Fibroblast of the aortic adventitia (primary cell): ENCODE measurements at places on chromosomes 1 and 21.
A peak's percentile ranks its signal among the peaks of the same experiment; 100 is the strongest.

DNA sequence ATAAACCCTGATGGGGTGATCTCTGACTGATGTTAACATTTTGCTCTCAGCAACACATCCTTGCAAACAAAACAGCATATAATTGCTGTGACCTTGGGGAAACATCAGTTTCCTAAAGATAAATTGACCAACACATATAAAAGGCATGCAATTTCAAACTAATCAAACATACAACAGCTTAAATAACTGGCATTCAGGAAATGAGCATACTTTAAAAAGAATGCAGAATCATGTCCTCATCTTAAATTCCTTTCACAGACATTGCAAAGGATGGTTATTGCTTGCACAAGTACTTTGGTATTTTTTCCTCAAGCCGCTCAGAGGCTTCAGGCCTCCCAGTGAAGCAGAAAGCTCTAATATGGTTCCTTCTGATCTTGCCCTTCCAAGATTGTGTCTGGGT, 53.4 kb upstream of the RGS18 start:
- DNase-seq: peak; percentile 63

DNA sequence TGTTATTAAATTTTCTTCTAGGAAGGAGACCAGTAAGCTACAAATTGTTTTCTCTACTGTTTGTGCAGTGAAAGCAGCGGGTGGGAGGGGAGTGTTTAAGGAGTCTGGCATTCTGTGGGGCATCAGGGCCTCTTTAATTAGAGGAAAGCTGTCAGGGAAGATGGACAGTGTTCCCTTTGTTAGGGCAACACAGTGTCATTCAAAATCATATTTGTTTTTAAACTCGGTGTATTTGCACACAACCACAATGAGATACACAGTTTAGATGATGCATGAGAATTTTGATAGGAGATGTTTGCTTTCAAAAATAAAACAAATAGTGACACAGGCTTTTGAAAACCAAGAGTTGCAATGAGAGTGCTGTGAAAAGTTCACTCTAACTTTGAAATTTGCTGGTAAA, 15.1 kb upstream of the ST6GALNAC3 start:
- no peak for DNase-seq

GRCh38 chr1:24179251-24179840, 7.7 kb downstream of the IFNLR1 start:
- no peak for DNase-seq

DNA sequence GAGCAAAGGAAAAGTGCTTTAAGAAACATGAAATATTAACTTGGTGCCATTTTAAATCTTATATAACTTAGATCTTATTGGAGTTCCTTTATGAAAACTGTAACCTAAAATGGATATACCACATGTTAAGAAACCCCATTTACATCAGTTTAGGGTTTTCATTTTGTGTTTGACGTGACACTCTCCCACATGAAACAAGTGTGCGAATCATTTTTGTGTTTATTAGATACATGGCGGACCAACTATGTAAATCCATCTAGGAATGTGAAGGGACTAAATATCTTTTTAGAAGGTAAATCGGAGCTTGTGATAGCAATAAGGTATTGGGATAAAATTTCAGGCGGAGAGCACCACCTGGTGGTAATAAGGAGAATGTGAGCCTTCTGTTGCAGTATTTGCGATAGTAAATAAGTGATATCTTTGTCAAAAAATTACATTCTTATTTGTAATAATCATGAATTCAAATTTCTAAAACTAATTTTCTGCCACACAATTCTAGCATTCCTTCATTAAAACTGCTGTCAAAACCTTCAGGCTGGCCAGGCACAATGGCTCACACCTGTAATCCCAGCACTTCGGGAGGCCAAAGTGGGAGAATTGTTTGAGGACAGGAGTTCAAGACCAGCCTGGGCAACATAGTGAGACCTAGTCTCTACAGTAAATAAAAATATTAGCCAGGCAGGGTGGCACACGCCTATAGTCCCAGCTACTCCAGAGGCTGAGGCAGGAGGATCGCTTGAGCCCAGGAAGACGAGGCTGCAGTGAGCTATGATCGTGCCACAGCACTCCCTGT, 31.3 kb downstream of the SMAP2 start:
- DNase-seq: peak; percentile 85

DNA sequence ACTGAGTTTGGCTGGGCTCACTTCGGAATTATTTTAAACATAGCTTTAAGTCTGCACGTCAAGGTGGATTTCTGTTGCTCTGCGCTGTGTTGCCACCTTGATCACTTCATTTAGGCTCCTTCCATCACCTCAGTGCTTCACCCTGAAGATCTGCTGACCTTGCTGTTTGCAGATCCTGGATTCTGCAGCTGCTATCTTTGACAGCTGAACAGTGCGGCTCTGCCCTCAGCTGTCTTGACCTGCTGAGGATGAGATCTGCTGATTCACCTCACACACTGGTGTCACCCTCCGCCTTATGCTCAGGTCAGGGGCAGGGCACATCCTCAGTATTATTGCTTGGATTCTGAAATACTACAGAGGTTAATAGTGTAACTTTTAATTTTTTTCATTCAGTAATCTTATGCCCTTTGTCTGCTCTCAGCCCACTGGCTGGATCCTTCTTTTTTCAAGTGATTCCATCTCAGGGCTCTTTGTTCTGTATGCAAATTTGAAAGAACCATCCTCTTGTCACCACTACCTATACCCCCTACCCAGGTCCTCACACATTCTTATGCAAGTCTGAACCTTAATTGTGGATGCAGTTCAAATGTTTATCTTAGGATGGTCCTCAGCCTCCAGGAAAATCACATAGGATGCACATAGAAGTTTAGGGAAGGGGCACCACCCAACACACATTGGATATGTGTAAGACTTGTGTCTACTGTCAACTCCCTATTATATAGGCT, 364.0 kb downstream of the OLFM3 start:
- no peak for DNase-seq

GRCh38 chr1:209791920-209792319, 7.6 kb upstream of the C1orf74 start:
- no peak for DNase-seq

DNA sequence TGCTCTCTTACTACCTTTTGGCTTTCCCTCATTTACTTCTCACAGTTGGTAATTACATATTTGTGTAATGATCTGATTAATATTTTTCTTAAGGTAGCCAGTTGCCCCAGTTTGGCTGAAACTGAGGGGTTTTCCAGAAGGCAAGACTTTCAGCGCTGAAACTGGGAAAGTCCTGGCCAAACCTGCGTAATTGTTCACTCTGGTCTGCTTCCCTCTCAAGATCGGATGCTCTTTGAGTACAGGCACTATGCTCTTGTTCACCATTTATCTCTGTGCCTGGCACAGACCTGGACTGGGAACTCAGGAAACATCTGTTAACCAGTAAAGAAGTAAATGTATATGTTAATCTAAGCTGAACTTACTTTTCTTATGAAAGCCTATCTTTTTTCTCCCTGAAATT, 209.6 kb upstream of the HOOK1 start:
- DNase-seq: no peak

- no peak for DNase-seq
These were observed 29.2 kb downstream of the NEGR1 start for GRCh38 chr1:72253132-72253531.

DNA sequence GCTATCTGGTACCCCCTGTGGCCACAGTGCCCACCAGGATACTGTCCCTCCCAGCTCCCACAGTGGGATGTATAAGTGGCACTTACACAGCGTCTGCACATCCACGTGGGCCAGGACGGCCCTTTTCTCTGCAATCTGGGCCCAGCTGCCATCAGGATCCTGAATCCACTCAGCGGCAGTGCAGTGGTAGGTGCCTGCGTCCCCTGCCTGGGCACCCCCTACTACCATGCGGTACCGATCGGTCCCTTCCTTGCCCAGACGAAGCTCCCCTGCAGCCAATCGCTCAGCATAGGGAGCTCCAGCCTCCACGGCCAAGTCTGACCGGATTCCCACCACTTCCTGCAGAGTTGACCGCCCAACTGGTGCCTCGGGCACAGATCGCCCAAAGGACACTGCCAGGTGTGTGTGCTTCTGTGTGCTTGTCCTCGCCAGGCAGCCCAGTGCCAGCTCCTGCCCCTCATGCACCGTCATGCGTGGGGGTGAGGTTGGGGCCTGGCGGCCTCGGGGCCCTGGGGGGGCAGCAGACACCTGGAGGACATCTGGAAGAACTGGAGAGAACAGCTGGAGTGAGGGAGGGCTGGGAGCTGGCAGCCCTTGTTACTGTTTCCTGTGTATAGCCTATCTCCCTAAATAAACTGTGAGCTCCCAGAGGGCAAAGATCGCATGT, 4.7 kb downstream of the IGSF8 start:
- no peak for DNase-seq

GRCh38 chr1:18535391-18536210, 54.9 kb downstream of the KLHDC7A start:
- DNase-seq: no peak

- no peak for DNase-seq
These were observed 350.5 kb downstream of the MATN1 start for GRCh38 chr1:30372792-30373433.

GRCh38 chr1:33836911-33837310, 27.0 kb upstream of the HMGB4 start:
- DNase-seq: peak; percentile 37

DNA sequence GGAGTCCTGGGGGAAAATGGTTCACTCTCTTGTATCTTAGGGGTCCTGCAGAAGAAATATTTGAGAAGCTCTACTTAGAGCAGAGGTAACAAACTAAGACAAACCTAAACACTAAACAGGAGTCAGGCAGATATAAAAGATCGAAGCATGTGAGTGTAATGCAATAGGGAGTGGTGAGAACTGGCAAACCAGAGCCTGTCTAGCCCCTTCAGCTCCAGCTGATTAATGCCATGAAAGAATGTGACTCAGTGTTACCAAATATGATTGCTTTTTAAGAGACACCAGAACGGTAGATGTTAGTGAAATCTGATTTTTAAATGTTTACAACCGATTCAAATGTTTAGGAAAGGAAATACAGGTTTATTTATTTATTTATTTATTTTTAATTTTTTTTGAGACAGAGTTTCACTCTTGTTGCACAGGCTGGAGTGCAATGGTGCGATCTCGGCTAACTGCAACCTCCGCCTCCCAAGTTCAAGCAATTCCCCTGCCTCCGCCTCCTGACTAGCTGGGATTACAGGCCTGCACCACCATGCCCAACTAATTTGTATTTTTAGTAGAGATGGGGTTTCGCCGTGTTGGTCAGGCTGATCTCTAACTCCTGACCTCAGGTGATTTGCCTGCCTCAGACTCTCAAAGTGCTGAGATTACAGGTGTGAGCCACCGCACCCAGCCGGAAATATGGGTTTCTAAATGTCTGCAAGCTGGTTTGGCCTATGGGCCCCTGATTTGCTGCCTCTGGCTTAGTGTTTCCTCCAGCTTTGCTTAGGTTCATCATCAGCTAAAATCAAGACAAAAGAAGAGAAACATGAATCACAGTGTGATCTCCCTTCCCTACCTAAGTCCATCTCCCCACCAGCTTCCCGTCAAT, 12.2 kb downstream of the TXNIP start:
- DNase-seq: peak; percentile 41

GRCh38 chr1:70190180-70190579, 15.2 kb downstream of the LRRC40 start:
- no peak for DNase-seq

DNA sequence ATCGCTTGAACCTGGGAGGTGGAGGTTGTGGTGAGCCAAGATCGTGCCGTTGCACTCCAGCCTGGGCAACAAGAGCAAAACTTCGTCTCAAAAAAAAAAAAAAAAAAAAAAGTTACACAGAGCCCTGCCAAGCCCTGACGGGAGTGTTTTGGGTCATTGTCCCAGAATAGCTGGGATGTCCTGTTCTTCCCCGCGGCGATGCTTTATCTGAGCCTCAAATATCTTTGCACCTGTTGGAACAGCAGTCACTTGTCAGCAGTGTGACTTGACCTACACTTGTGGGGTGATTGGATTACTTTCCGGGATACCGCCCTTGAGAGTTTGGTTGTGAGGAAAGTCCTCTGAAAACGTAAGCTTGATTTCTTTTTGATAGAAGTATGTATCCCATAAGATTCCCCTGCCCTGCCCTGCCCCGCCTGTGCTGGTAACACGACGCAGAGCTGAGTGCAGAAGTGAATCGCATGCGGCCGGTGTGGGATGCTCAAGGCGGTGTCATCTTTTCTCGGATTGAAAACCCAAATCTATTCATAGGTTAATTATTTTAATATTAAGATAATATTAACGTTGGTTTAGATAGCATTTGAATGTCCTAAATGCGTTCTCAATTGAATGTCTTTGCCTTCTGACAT, 50.9 kb downstream of the PCNT start:
- DNase-seq: no peak

GRCh38 chr1:9438431-9439073, 100.7 kb upstream of the SLC25A33 start:
- DNase-seq: peak; percentile 88

- DNase-seq: peak; percentile 62
These were observed 541.3 kb downstream of the DPYD start for GRCh38 chr1:97379387-97380075.

- peak; percentile 23 for DNase-seq
These were observed 248.3 kb upstream of the CAMK1G start for GRCh38 chr1:209335178-209335577.

DNA sequence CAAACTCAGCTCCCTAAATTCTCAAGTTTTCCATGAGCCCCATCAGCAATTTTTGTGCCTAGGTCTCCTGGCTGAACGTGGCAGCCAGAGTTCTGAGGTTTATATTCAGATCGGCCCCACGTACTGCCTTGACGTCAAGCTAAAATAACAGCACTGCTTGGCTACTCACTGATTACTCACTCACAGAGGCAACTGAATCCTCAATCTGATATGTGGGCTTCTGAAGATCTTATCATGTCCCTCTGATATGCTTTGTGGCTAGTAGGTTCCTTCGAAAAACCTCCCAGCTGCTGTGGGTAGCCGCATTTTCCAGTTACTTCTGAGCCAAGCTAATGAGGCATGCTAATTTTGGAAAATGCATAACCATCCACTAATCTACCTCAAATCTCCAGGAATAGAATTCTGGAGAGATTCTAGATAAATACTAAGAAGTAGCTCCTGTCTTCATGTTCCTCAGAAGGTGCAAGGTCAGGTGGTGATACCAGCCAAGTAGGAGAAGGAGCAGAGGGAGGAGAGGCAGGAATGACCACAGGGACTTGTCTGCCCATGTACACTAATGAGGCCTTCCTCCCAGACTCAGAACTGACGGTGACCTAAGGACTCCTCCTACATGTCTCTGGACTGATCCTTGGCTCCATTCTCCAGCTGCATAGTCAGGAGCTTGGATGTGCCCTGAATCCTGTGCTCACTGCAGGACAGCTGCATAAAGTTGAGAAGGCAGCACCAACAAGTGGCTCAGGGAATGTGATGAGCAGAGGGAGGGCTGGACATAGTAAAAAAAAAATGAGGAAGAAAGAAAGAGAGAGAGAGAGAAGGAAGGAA, 263.7 kb downstream of the TNR start:
- no peak for DNase-seq

GRCh38 chr21:16908077-16908476, 604.8 kb upstream of the CXADR start:
- DNase-seq: peak; percentile 30

- no peak for DNase-seq
These were observed 580 bp downstream of the VWA1 start for GRCh38 chr1:1435911-1436629.

GRCh38 chr1:177383715-177384114, 213.0 kb downstream of the BRINP2 start:
- peak; percentile 3 for DNase-seq

GRCh38 chr1:47298025-47298699, 15.8 kb downstream of the STIL start:
- peak; percentile 86 for DNase-seq

GRCh38 chr1:46682064-46682463, 10.4 kb downstream of the TEX38 start:
- DNase-seq: no peak
